ENCODE measurements at places on chromosomes 3 and 15. TPM values are rescaled to one million over a fixed set of nuclear protein-coding genes. Genes with fewer than 3 reads are reported as not detected.

The RETNLB gene
- total RNA-seq = not detected

DNA sequence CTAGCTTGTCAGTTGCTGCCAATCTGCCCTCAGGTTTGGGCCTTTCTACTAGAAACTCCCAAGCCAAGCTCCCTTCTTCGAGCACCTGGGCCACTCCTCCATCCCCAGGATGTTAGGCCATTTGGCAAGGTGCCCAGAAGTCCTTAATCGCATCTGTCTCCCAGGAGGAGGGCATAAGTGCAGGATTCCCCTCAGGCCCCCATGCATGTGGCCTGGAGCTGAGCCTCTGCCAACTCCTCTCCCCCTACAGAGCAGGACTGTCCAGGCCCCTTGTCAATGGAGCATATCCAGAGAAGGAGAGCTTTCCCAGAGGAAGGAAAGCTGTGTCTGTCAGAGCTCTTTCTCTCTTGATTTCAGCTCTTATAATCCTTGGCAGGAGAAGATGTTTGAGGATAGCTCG lies 182.6 kb upstream of the ROPN1 start:
- no peak for DNase-seq

The LMAN1L gene
- not detected for total RNA-seq

The CPLX3 gene
- not detected for total RNA-seq

The WNT7A gene
- total RNA-seq = 8.6 TPM

The SMCO1 gene
- not detected for total RNA-seq

The SLC27A2 gene
- total RNA-seq = 6.0 TPM

The IL16 gene
- 0.12 TPM for total RNA-seq

DNA sequence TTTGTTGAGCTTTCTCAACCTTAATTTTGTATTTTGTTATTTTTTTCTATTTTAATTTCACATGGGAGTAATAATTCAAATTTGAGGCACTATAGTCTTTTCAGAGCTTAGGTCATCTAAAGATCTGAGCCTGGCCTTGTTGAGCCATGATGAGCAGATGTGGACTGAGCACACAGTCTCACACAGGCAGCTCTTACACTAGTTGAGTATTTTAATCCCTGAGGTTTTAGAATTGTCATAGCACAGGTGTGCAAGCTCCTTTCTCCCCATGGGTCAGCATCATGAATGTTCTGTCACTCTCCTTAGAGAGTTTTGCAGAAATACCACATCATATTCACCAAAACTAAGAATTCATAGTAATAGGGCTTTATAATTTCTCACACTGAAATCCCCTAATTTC lies 4.9 kb downstream of the ZBTB38 start:
- DNase-seq = no peak

DNA sequence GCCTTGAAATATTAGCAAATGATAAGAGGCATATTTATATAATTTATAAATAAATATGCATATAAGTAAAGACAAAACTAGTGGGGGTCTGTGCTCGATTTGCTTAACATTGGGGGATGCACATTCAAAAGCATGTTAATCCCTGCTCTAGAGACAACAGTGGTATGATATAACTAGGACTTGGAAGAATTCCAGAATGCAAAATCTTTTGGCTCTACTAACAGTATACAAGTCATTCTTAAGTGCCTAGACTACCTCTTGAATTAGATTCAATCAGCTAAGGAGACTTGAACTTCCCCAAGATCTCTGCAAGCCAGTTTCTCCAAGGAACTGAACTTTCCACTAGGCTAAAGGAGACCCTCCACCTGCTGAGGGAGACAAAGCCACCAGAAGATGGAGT lies 282.7 kb upstream of the RORA start:
- no peak for DNase-seq

- no peak for DNase-seq
Observed at GRCh38 chr3:177510693-177511216, 313.5 kb upstream of the TBL1XR1 start.

DNA sequence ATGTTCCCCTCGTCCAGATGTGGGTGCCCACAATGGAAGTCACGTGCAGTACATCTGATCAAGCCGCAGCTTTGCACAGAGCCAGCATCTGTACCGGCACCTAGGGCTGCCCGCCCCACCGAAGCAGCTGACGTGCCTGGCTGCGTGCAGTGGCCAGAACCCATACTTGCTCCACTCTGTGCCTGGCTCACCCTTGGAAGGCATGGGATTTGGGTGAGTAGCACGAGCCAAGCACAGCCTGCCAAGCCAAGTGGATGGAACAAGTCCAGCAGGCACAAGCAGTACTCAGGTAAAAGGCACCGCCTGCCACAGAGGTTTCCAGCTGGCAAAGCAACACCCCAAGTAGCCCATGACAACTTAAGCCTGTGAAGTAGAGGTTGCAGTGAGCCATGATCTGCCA lies 261.3 kb downstream of the TBC1D5 start:
- no peak for DNase-seq
